ENCODE measurements at places on chromosomes 4 and X. TPM values are rescaled to one million over a fixed set of nuclear protein-coding genes. Genes with fewer than 3 reads are reported as not detected.

Gene ABCG2
- total RNA-seq, result 1.2 TPM

Gene SCRG1
- not detected for total RNA-seq

Gene CSAG3
- not detected for total RNA-seq

Gene IL1RAPL1
- not detected for total RNA-seq

Gene AREG
- total RNA-seq, result 0.90 TPM

- peak overlapping the region; percentile 96 for H3K27ac ChIP-seq
- H3K4me3 ChIP-seq, result peak overlapping the region; percentile 70
- peaks cover 20% of the 10 kb centered on the region for H3K36me3 ChIP-seq
- H3K4me1 ChIP-seq, result peaks cover 46% of the 10 kb centered on the region
- no peak for DNase-seq
Measured at GRCh38 chr4:36256398-36256891, 12.1 kb upstream of the ARAP2 start.

DNA sequence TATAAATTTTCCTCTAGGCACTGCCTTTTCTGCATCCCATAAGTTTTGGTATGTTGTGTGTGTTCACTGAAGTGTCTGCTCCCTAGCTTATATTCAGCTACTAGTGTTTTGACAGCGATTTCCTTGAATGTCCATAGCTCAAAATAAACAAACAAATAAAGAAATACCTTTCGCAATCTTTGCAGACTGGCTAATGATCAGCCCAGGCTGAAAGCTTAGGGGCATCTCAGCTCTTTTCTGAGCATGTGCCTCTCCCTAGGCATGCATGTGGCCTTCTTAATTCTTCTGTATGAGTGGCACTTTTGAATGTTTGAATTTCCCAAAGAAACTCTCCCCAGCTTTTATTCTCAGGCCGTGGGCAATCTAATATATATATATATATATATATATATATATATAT is 44.6 kb upstream of the SHROOM4 start:
- no peaks in the 10 kb centered on the region for H3K36me3 ChIP-seq
- H3K4me3 ChIP-seq, result no peak overlapping the region
- peaks cover 3% of the 10 kb centered on the region for H3K27me3 ChIP-seq
- H3K4me1 ChIP-seq, result no peaks in the 10 kb centered on the region

- peaks cover 7% of the 10 kb centered on the region for H3K27me3 ChIP-seq
- peaks cover 44% of the 10 kb centered on the region for H3K4me1 ChIP-seq
- DNase-seq, result peak; percentile 91
- peak within 1 kb of the TSS; percentile 92 for H3K27ac ChIP-seq
Measured at GRCh38 chr4:102344954-102345794, at the start of gene SLC39A8. TSS of gene SLC39A8 (minus strand) at chr4:102345482. CDS start at chr4:102344662, 820 bp downstream.

GRCh38 chr4:180564448-180564847 is 1678.8 kb upstream of the TENM3 start:
- no peaks in the 10 kb centered on the region for H3K27me3 ChIP-seq
- H3K4me1 ChIP-seq, result no peaks in the 10 kb centered on the region
- DNase-seq, result no peak
- H3K4me3 ChIP-seq, result no peak overlapping the region
- H3K36me3 ChIP-seq, result no peaks in the 10 kb centered on the region
- no peak overlapping the region for H3K27ac ChIP-seq

DNA sequence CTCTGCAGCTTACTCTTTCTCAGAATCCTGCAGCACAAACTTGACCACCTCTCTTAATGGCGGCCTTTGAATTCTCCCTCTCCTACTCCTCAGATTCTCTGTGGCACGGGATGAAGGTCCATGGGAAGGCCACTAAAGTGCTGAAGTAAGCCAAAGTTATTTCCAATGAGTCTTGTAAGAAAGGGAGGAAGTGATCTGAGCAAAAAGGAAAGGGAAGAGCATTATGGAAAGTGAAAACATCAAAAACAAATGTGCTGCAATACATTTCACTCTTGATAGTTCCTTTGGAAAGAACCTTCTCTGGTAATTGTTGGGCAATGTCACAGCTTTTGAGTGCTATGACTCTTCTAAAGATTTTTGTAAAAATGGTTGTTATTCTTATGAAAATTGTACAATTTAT is 54.3 kb upstream of the CAMK2D start:
- no peak overlapping the region for H3K4me3 ChIP-seq
- DNase-seq, result no peak
- H3K4me1 ChIP-seq, result no peaks in the 10 kb centered on the region
- H3K27ac ChIP-seq, result no peak overlapping the region
- H3K27me3 ChIP-seq, result no peaks in the 10 kb centered on the region
- H3K36me3 ChIP-seq, result no peaks in the 10 kb centered on the region

- H3K36me3 ChIP-seq, result peaks cover 2% of the 10 kb centered on the region
- DNase-seq, result no peak
- H3K4me1 ChIP-seq, result no peaks in the 10 kb centered on the region
- H3K27ac ChIP-seq, result no peak overlapping the region
Measured at GRCh38 chrX:139762400-139763183, 54.6 kb upstream of the MCF2 start.

DNA sequence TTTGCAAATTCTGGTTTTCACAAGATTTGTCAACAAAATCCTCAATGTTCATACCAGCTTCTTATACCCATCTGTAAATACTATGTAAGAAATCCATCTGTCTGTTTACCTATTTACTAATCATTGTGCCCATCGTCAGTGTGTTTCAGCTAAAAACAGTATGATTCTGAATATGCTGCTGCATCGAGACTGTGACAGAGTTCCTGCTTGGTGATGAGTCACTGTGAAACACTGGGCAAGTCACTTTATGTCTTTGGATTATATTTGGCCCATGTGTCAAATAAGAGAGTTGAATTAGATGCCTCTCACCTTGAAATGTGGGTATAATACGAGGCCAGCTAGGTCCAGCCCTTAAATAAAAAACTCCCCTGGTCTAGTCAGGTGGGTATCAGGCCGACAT is 79.3 kb downstream of the CBLL2 start:
- no peak overlapping the region for H3K27ac ChIP-seq
- H3K36me3 ChIP-seq, result no peaks in the 10 kb centered on the region
- no peak overlapping the region for H3K4me3 ChIP-seq
- H3K4me1 ChIP-seq, result no peaks in the 10 kb centered on the region
- no peak for DNase-seq

GRCh38 chr4:38334791-38335190 is 329.2 kb upstream of the KLF3 start:
- peaks cover 51% of the 10 kb centered on the region for H3K27me3 ChIP-seq
- no peak overlapping the region for H3K27ac ChIP-seq
- no peak overlapping the region for H3K4me3 ChIP-seq
- DNase-seq, result no peak

GRCh38 chr4:27595571-27596360 is 735.1 kb downstream of the STIM2 start:
- H3K36me3 ChIP-seq, result no peaks in the 10 kb centered on the region
- DNase-seq, result no peak
- H3K4me3 ChIP-seq, result no peak overlapping the region

DNA sequence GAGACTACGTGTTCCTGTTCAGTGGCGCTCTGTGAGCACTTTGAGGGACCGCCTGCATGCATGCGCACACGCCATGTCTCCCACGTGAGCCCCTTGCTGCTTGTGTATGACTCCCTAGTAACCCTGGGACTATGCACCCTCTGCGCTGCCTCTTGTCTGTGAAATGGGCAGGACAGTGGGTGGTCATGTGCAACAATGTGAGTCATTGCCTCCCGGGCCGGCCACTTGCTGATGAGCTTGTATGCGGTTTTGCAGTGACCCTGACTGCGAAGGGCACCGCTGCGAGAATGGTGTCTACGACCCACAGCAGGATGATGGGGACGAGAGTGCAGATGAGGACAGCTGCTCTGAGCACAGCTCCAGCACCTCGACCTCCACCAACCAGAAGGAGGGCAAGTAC is 61.4 kb downstream of the TNIP2 start:
- H3K4me3 ChIP-seq, result no peak overlapping the region
- H3K27ac ChIP-seq, result no peak overlapping the region
- no peak for DNase-seq
- H3K36me3 ChIP-seq, result peaks cover 71% of the 10 kb centered on the region

- no peaks in the 10 kb centered on the region for H3K4me1 ChIP-seq
- no peak for DNase-seq
- H3K36me3 ChIP-seq, result no peaks in the 10 kb centered on the region
- no peaks in the 10 kb centered on the region for H3K27me3 ChIP-seq
- H3K27ac ChIP-seq, result no peak overlapping the region
- no peak overlapping the region for H3K4me3 ChIP-seq
Measured at GRCh38 chr4:96293806-96294205, 453.9 kb downstream of the PDHA2 start.

GRCh38 chr4:118279920-118280432 is 72.8 kb downstream of the PRSS12 start:
- DNase-seq, result no peak
- no peaks in the 10 kb centered on the region for H3K27me3 ChIP-seq
- H3K36me3 ChIP-seq, result peaks cover 32% of the 10 kb centered on the region
- H3K27ac ChIP-seq, result peak overlapping the region; percentile 89

DNA sequence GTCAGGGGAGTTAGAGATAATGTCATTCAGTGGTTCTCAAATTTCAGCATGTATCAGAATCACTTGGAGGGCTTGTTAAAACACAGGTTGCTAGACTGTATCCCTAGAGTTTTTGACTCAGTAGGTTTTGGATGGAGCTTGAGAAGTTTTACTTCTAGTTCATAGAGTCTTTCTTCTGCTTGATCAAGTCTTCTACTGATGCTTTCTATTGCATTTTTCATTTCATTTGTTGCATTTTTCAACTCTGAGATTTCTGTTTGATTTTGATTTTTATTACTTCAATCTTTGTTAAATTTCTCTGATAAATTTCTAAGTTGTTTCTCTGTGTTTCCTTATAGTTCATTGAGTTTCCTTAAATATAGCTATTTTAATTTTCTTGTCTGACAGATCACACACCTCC is 361.4 kb downstream of the RAPGEF2 start:
- no peaks in the 10 kb centered on the region for H3K36me3 ChIP-seq
- no peak overlapping the region for H3K4me3 ChIP-seq
- no peaks in the 10 kb centered on the region for H3K27me3 ChIP-seq
- H3K27ac ChIP-seq, result no peak overlapping the region
- DNase-seq, result no peak
